ENCODE measurements at places on chromosomes 2 and 18. TPM values are rescaled to one million over a fixed set of nuclear protein-coding genes. Genes with fewer than 3 reads are reported as not detected.

Gene GNAL
- polyA plus RNA-seq = 5.0 TPM

Gene EIF2AK3
- 13.3 TPM for polyA plus RNA-seq

Gene GCKR
- polyA plus RNA-seq = not detected

Gene PROC
- polyA plus RNA-seq = not detected

Gene POTEC
- not detected for polyA plus RNA-seq

Gene ASPRV1
- not detected for polyA plus RNA-seq

Gene CHRND
- polyA plus RNA-seq = not detected

Gene C2orf92
- polyA plus RNA-seq = 2.0 TPM

All from Purkinje cell (primary cell).